NCI-H1105 (cell line): ENCODE measurements at places on chromosomes 11 and 22.
A peak's percentile ranks its signal among the peaks of the same experiment; 100 is the strongest.

- no peak for DNase-seq
Observed at GRCh38 chr11:106156290-106156937, 79.0 kb downstream of the AASDHPPT start.

- no peak for DNase-seq
Observed at GRCh38 chr11:84372381-84372950, 1086.3 kb upstream of the CCDC90B start.

DNA sequence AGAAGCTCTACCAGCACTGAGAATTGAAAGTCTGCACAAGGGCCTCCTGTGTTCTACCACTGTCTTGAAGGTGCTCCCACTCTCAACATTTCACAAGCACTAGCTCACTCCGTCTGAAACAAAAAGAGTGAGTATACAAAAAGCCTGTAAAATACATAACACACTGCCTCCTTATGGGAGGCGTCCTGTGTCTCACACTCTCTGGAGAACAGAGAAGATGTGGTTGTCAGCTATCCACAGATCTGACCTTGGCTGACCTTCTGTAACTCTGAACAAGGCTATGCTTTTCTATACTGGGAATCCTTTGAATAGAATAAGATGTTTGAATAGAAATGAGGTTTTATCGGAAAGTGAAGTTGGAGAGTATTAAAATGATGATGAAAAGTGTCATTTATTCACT is 171.3 kb upstream of the TMEM45B start:
- DNase-seq, result no peak

GRCh38 chr11:37089439-37089838 is 491.4 kb upstream of the RAG2 start:
- DNase-seq, result no peak

DNA sequence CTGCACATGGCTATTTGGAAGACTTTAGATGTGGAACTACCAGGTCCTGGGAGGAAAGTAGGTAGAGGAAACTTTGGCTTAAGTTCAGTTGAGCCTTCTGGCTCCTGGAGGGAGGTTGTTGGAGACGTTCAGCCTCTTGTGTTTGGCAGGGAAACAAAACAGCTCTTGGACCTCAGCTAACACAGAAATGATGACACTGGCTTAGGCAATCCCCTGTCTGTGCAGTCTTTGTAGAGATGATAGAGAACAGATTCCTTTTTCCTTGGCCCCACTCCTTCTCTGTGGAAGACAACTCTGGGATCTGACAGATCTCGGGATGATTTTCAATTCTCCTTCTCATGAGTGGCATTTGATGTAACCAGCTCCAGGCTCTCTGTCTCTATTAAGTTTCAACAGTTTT is 428.5 kb downstream of the TMEM135 start:
- no peak for DNase-seq

GRCh38 chr11:32374261-32374711 is 61.1 kb downstream of the WT1 start:
- no peak for DNase-seq

DNA sequence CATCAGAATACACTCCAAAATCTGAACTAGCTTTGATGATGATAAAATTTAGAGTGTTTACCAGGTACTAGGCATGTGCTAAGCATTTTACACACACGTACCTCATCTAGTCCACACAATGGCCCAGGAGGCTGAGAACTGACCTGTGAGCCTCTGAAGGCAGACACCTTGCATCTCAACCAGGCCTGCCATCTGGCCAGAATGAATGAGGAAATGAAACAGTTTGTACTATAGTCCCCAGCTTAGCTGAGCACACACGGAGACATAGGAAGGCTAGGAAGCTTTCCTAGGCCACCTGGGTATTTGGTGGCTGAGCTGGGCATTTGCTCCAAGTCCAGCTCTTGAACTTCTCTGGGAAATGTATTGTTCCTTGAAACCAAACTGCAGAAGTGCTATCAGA is 6.9 kb upstream of the SHANK3 start:
- DNase-seq, result no peak

- DNase-seq, result no peak
Observed at GRCh38 chr11:45906096-45906682, 882 bp downstream of the FREY1 start.

DNA sequence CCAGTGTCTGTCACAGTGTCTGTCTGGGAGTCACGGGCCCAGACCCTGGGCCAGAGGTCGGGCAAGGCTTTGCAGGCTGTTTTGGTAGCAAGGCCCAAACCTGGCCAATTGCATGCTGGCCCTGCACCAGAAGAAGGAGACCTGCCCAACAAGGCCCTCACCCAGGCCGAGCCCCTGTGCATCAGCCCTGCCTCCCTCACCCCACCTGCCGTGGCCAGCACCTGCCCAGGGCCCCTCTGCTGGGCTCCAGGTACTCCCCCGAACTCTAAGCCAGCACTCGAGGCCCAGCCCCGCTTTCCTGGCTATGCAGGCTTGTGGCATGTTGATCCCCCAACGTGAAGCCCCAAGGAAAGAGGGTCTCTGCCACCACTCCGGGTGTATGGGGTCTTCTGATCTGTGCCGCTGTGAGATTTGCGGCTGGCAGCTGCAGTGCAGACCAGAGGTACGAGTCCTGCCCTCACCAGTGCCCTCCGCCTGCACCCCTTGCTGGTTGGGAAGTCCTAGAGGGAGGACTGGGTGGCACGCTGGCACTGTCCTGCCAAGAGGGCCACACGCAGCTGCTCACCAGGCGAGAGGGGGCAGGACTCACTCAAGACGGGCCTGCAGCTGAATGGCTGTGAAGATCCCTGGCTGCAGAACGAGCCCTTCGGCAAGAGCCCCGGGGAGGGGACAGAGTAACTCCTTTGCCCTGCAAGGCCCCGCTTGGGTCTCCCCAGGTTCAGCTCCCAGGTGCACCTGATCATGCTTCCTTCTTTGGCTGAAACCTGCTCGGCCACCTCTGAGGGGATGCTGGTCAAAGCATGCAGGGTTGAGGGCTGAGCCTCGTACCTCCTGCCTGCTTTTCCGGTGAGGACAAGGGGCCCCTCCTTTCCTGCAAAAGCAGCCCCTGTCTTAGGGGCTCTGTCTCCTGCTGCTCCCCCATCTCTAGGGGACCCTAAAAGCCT is 6.7 kb upstream of the SEPTIN5 start:
- no peak for DNase-seq

DNA sequence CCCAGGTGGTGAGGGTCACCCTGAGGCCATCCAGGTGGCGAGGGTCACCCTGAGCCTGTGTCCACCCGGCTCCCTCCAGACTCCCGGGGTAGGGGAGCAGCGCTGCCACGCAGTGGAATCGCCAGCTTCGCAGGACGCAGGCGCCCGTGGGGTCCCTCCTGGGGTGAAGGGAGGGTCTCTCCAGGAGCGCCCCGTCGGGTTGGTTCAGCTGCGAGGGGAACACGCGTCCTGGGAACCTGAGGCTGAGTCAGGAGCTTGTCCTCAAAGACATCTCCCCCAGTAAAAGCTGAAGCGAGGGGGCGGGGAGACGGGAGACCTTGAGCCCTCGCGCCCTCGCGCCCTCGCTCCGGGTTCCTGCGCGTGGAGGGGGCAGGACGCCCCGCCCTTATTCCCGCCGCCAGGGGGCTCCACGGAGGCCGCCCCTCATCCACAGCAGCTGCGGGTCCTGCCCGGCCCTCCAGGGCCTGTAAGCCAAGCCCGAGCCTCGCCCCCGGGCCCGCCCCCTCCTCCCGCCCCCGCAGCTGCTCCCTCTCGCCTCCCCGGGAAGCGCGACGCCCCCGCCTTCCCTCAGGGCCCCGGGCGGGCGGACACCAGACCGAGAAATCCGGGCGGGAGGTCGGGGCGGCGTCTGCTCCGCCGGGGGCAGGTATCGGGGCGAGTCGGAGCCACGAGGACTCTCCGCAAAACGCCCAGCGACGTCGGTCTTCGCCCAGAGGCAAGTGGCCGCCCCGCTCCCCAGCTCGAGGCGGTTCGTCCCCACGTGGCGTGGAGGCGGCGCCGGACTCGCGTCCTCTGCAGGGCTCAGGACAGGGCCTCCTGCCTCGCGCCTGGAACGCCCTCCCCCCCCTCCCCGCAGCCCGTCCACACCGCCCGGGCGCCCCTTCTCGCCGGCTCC is 22.8 kb downstream of the PIM3 start:
- no peak for DNase-seq

DNA sequence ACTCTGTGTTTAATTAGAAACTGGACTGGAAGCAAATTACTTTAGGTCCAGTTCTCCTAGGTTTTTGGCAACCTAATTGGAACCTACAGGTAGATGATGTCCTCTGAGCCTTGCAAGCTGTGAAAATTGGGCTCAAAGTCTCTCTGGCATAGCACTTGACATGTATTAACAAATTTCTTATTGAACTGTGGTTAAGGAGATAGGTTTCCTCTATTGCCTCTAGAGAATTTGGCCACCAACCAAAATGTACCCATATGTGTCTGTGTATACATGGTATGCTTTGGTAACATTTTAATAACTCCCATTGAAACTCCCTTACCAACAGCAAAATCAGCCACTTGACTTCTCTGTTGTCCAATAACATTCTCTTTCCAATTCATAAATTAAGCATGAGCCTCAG is at the start of gene OR4D10:
Gene OR4D10, plus strand, starts transcription at position 301 of the 400 bp plus-strand sequence. CDS start 4,115 bp downstream, outside the sequence.
- no peak for DNase-seq

GRCh38 chr11:72370201-72370600 is 64.1 kb downstream of the CLPB start:
- no peak for DNase-seq

DNA sequence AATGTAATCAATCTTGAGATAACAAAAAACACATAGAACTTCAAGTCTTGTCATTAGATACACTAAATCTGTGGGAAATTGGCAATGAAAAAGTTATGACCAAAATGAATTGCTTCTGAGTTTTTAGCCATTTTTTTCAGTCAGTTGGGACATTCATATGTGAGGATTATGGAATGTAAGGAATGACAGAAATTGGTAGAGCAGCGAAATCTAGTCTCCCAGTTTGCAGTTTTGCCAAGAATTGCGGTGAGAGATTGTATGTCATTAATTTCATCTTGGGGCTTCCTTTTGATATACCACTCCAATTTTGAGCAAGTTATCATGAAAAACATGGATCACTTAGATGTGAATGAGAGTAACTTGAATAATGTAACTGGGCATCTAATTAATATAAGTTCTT is 49.9 kb downstream of the SIK2 start:
- no peak for DNase-seq

GRCh38 chr11:94862926-94863880 is 95.0 kb downstream of the AMOTL1 start:
- no peak for DNase-seq

- DNase-seq, result no peak
Observed at GRCh38 chr11:60264644-60265043, 15.8 kb upstream of the MS4A4A start.

DNA sequence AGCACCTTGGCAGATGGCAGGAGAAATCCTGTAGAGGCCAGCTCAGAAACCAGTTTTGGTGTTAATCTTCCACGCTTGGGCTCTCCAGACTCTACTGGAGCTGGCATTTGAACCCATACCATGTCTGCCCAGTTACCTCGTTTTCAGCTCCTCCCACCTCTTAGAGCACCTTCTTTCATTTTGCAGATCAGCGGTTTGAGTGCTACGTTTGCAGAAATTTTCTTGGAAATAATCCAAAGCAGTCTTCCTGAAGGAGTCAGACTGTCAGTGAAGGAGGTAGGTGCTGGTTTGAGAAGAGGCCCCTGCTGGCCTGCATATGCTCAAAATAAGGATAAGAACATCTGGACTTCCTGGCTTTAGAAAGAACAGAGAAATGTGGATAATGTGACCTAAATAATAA is 13.7 kb downstream of the COA4 start:
- DNase-seq, result no peak

DNA sequence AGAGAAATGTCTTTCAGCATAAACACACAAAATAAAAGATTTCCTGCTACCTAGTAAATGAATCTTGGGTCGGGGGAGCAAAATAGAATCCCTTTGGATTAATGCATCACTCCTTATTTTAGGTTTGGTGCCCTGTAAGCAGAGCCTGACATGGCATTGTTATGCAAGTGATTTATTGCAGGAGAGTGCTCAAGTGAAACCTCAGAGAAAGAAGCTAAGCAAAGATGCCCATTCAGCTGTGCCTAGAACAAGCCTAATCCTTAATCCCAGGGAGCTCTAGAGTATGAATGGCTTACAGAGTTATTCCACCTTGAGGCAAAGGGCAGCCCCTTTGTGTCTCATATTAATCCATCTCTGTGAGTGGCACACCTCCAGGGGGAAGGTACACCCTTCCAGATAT is 21.1 kb downstream of the C11orf87 start:
- no peak for DNase-seq

GRCh38 chr11:14537134-14537599 is 17.0 kb upstream of the PSMA1 start:
- DNase-seq, result peak; percentile 25

DNA sequence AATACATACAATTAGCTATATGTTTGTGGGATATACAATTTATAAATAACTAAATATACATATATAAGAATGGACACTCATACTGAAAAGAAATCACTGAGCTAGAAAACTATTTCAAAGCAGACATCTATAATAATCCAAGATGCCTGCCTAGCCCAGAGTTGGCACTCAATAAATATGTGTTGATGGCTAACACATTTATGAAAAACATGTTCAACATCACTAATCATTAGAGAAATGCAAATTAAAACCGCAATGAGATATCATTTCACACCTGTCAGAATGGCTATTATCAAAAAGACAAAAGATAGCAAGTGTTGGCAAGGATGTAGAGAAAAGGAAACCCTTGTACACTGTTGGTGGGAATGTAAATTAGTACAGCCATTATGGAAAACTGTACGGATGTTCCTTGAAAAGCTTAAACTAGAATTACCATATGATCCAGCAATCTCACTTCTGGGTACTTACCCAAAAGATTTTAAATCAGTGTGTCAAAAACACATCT is 29.8 kb downstream of the POU2AF1 start:
- DNase-seq, result no peak
